ENCODE measurements at places on chromosomes 7 and 10.

- no peak for DNase-seq
Observed at GRCh38 chr7:124031919-124032318, 948 bp downstream of the TMEM229A start.

- no peak for DNase-seq
Observed at GRCh38 chr7:136312592-136312991, 335.4 kb upstream of the MTPN start.

GRCh38 chr7:152335900-152336571 is 99.8 kb downstream of the KMT2C start:
- no peak for DNase-seq

DNA sequence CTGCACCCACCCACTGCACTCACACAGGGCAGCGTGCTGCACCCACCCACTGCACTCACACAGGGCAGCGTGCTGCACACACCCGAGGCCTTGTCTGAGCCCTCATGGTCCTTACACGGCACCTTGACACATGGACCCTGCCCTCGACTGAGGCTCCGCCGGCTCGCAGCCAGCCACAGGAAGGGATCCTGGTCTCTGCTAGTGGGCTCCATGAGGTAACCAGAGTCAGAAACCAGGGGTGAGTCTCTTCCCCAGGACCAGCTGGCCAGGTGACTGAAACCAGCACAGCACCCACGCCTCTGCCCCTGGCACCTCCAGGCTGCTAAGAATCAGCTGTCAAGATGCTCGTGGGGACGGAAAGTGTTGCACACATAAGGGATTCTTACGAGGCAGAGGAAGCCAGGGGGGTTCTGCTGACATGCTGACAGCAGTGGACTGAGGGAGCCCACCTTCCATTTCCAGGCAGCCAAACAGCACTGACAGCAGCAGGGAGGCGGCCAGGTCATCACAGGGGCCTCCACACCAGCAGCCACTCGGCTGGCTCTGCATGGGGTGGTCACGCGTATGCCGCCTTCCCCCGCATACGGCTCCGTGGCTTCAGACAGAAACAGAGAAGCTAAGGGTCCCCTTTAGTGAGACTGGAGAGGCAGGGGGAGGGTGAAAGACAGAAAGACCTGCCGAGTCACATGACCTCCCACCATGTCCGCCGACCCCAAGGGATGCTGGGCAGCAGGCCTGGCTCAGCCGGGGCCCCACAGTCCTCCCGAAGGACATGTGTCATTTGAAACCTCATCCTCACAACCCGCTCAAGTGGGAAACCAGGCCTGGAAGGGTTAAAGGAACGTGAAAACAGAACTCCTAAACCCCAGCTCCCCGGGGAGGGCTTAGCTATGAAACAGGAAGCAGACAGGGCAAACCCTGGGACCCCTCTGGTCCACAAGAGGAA is 34.2 kb downstream of the GPER1 start:
- no peak for DNase-seq

- no peak for DNase-seq
Observed at GRCh38 chr10:58477902-58478301, 34.8 kb upstream of the BICC1 start.

- DNase-seq, result no peak
Observed at GRCh38 chr10:50917486-50917885, 32.1 kb upstream of the A1CF start.

DNA sequence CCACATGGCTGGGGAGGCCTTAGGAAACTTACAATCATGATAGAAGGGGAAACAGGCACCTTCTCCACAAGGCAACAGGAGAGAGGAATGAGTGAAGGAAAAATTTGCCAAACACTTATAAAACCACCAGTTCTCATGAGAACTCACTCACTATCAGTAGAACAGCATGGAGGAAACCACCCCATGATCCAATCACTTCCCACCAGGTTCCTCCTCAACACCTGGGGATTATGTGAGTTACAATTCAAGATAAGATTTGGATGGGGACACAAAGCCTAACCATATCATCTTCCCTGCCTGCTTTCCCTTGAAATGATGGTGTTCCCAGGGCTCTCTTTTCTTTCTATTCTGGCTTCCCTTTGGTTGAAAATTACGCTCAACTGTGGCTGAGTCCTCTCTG is 262.7 kb upstream of the HABP2 start:
- DNase-seq, result no peak

GRCh38 chr10:124065382-124066125 is 27.8 kb downstream of the CHST15 start:
- DNase-seq, result no peak

DNA sequence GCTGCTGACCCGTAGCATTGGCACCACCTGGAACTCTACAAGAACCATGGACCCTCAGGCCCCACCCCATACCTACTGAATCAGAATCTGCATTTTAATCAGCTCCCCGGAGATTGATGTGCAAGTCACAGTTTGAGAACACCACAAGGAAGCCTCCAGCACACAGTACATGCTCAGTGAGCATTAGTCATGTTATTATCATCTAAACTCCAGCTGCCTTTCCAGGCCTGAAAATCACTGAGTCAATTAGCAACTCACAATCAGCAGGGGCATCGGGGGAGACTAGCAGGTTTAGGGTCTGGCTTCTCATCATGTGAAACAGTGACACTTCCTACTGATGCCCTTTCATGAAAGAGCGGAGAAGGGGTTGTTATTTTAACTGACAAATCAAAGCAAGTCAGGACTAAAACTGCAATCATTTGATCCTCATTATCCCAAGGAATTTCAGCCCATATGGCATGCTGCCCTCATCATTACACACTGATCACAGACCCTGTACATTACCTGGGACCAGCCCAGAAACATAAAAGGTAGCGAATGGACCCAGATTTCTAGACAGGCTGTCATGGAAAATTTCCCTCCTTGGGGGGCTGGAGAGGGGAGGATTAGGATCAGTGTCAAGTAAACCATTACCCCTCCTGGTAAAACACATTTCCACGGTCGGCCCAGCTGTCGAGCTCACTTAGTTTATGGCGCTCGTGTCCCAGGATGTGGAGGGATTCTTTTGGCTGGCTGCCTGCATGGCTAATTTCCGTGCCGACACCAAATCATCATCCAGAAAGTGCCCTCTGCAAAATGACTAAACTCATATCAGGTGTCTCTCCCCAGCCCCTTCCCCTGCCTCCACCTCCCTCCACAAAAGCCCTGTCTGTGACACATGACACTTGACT is 122.8 kb downstream of the PRLHR start:
- no peak for DNase-seq

GRCh38 chr7:84291756-84292155 is 97.2 kb upstream of the SEMA3A start:
- no peak for DNase-seq

DNA sequence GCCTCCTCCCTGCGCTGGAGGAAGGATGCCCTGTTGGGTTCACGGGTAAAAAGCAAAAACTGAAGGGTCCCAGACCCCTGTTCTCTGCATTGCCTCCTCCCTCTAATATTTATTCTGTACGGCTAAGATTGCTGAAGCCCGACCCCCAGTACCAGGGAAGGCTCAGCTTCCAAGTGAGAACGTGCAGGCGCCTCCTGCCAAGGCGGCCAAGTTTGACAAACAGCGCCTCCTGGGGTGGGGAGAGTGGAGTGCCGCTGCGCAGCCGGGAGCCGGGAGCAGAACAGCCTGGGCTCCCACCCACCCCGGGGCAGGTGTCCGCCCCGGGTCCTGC is 4.7 kb upstream of the EBF3 start:
- DNase-seq, result no peak

DNA sequence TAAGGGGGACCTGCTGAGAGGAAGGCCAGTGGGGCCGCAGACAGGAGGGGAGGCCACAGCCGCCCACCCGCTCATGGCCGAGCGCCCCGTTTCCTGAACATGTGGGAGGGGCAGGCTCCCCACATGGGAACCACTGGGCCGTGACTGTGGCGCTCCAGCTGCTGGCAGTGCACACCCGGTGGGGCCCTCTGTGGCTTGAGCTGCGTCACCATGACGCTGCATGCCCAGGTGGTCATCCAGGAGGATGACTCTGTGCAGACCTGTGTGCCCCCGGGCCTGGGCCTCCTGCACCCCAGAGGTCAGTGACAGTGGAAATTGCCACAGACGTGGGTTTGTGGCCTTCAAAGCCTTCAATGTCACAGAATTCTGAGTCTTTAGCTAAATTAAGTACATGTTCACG is 85.1 kb downstream of the MGMT start:
- no peak for DNase-seq

DNA sequence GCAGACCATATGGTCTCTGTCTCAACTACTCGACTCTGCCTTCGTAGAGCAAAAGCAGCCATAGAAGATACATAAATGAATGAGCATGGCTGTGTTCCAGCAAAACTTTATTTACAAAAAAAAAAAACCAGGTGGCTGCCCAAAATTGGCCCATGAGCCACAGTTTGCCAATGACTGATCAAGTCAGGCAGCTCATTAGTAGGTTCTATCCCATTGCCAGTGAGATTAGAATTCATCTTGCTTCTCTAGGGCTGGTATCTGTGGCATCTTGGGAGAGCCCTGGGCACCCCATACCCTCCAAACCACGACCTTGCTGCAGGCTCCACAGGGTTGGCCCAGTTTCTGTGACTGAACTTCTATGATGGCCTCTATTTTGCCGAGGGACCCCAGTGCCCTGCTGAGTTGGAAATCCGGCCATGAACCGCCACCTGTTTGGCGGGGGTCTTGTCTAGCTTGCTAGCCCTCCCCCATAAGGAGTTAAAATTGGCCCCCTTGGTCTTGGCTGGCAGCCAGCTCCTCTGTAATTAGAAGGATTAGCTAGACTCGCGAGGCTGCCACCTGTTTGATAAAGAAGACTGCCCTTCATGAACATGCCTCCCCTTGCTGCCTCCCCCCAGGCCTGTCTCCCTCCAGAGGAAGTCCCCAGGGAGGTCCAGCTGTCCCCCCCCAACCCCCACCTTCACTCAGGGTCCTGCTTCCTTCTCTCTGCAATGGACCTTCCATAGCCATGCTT is 83.9 kb downstream of the CHN2 start:
- DNase-seq, result no peak

DNA sequence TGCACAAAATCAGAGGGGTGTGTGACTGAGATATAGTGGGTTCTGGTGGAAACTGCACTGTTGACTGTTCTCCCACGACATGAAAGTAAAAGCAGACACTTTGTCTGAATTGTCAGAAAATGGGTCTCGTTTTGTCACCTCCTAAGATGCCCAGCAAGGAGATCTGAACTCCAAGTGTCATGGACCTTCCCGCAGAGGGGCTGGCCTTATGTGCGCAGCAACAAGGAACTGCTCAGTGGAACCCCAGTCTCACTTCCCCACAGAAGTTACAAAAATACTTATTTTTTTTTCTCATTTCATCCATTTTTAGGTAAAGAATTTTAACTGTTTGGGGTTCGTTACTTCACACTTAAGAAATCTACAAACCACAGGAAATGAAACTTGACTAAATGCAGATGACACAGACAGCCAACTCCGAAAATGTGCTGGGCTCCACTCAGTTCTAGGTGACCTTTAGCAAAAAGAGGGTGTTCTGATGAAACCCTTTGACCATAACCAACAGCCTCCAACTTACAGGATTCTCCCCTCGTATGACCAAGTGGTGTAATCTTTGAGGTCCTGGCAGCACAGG is 115.0 kb downstream of the FAM107B start:
- peak; percentile 13 for DNase-seq

DNA sequence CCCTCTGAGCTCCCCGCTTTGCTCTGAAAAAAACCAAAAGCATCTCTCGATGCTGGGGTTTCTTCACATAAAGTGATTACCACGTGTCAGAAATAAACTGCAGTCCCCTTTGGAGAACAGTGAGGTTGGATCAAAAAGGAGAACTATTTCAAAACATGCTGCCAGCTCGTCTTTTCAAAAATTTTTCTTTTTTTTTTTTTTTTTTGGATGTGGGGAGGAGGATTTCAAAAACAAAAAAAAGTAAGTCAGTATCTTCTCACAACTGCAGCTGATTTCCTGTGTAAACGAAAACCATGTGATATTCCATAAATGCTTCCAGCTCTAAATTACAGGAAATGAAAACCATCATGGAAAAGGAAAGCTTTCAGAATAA is 155.0 kb upstream of the LYZL2 start:
- no peak for DNase-seq

GRCh38 chr10:92552310-92552709 is 21.6 kb downstream of the IDE start:
- DNase-seq, result no peak

GRCh38 chr7:2190531-2190930 is 42.2 kb downstream of the MAD1L1 start:
- no peak for DNase-seq

DNA sequence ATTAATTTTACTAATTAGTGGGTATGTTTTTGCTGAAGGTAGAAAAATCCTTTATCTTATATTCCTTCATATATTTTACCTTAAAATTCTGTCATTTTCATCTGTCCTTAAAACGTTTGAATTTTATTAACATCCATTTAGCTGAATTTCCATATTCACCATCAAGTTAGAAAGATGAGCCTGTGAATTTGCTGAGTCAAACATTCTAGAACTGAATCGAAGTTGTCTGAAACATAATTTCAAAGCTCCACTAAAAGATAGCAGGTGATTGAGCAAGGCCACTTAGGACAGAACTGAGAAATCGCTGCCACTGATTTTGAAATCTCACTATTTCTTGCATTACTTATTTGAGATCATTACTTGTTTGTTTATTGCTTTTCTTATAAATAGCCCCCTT is 17.5 kb downstream of the HGF start:
- no peak for DNase-seq

DNA sequence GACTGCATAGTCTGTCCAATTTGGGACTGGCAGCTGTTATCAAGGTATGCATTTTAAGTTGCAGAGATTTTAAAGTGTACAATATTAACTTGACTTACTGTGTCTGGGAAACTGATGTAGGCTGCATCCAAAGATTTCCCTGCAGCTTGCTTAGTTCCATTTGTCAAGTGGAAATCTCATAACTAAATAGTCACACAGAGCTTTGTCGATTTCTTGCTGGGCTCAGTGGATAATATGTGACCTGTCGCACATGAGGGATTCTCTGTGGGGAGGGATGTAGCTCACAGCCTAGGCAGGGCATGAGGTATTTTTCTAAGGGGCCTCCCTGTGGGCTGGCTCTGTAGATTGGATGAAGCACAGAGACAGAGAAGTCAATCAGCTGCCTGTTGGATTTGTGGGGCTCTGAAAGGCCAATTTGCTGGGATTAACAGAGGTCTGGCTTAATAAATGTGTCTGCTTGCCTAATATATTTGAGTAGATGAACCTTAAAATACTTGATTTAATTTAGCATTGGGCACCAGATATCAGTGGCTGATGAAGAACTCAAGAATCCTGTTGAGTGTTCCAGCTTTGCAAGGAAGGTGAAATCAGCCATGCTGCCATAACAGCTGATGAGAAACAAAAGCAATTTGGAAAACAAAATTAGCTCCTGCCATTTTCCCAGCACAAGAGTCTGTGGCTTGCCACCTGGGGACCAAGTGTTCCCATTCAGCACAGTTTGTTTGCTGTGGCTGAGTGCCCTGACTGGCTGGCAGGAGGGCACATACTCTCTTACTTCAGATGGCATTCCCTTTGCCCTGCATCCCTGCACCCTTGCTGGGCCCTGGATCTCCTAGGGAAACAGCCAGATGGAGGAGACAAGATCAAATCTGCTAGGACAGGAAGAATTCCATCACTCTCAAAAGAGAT is 598.5 kb downstream of the SORCS3 start:
- no peak for DNase-seq

GRCh38 chr10:34813626-34814222 is 1.4 kb downstream of the PARD3 start:
- no peak for DNase-seq
